ENCODE measurements at places on chromosomes 16 and 17.

GRCh38 chr17:28528327-28529012, 22.3 kb downstream of the FOXN1 start:
- DNase-seq, result no peak

- DNase-seq, result no peak
Observed at GRCh38 chr16:29738514-29738913, 7.3 kb downstream of the C16orf54 start.

- no peak for DNase-seq
Observed at GRCh38 chr16:50234771-50235556, 31.4 kb upstream of the ADCY7 start.

DNA sequence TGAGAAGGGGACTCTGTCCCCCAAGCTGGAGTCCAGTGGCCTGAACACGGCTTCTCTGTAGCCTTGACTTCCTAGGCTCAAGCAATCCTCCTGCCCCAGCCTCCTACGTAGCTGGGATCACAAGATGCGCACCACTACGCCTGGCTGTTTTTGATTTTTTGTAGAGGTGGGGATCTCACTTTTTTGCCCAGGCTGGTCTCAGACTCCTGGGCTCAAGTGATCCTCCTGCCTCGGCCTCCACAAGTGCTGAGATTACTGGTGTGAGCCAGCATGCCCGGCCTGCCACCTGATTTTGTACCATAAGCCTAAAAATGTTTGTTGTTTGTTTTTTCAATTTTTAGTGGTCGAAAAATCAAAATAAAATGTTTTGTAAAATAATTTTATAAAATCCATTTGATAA, 19.2 kb downstream of the PAFAH1B1 start:
- DNase-seq, result no peak

DNA sequence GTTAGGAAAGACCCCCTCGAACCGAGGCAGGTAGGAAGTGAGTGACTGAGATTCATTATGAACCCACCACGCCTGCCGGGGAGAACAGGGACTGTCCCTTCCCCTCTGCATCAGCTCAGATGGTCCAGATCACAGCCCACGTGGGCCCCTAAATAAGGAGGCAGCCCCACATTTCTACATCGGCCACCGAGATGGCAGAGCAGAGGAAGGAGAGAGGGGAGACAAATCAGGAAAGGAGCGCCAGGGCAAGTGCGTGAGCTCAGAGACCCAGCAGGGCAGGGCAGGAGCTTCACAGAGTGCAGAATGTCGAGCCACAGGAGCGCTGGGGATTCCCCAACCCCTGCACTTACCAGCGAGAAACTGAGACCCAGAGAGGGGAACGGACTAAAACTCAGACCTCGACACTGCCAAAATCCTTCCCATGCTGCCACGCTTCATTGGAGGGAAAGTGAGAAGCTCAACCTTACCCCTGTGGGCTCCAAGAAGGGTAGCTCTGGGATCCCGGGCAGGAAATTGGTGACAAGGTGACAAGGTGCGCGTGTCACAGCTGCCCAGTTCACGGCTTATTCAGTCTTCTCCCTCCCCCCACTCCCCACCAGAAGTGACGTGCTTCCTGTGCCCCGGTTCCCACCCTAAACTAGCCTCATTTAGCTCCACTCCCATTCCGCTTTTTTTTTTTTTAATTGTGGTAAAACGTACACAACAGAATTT, at the start of gene ICAM2:
Gene ICAM2, minus strand, starts transcription at position 578 of the 711 bp plus-strand sequence. CDS start 13,942 bp downstream, outside the sequence.
- DNase-seq, result peak; percentile 19

DNA sequence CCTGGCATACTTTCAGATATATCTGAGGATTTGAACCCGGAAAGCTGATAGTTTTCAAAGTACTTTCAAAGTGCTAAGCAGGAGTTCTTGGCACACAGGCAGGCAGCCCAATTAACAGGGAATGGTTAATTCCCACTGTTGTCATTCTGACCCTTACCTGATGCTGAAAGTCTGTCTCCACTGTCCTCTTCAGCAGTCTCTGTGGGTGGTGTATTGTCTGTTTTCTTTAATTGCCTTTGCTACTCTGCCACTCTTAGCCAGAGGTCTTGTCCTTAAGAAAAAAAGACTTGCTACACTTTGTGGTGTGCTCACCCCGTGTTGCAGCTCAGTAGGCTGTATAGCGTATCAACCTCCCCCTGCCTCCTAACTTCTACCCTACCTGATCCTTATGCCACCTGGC, 63.2 kb upstream of the SLC12A3 start:
- DNase-seq, result no peak

GRCh38 chr17:49894761-49895160, 46.9 kb upstream of the TAC4 start:
- DNase-seq, result no peak

GRCh38 chr16:49019831-49020230, 261.8 kb downstream of the CBLN1 start:
- DNase-seq, result no peak

- DNase-seq, result no peak
Observed at GRCh38 chr17:44887971-44888954, 11.0 kb downstream of the EFTUD2 start.

GRCh38 chr16:55494994-55495421, 13.9 kb upstream of the LPCAT2 start:
- DNase-seq, result peak; percentile 95

GRCh38 chr16:86016201-86016965, 117.4 kb downstream of the IRF8 start:
- DNase-seq, result peak; percentile 60

- no peak for DNase-seq
Observed at GRCh38 chr16:70465999-70466804, 11.8 kb downstream of the FCSK start.

- DNase-seq, result peak; percentile 98
Observed at GRCh38 chr17:47276868-47277267, 23.2 kb downstream of the ITGB3 start.

GRCh38 chr17:49908782-49909714, 59.9 kb upstream of the DLX4 start:
- DNase-seq, result no peak

DNA sequence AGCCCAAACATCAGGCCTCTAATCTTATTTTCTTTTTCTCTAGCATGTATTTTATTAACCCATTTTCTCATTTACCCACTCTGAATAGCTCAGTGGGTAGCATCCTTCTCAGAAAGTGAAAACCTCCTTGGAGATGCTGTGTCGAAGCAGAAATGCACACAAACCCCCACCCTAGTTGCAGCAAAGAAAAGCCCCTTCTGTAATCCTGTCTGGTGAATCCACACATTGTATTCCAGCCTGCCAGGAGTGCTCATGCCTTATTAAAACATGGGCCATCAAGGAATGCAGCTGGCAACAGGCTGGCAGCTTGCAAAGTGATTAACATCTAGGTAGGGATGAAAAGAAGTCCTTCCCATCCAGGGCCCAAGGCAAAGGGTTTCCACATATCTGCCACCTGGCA, 39.7 kb upstream of the AXIN2 start:
- no peak for DNase-seq

GRCh38 chr16:69928856-69929400, 22.2 kb upstream of the CLEC18A start:
- no peak for DNase-seq

DNA sequence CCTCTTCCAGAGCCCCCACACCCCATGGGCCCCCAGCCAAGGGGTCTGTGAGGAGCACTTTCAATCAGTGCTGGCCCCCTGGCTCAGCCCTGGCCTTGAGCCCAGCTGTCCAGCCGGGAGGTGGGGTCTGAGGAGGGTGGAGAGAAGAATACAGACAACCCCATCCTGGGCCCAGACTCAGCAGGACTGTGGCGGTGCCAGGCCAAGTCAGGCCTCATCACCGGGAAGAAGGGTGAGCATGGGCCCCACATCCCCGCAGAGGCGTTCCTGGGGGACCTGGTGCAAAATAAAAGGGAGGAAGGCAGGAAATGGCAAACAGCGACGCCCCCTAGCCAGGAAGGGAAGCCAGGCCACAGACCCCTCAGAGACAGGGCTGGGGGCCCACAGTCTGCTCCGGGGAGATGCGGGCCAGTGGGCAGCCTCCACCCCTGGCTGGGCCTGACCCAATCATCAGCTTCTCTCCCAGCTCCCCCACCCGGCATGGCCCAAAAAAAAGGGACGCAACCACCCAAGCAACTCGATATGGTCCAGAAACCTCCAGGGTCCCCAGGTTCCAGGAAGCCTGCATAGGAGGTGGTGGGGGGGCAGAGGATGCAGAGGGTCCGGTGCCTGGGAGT, 20.6 kb downstream of the ZNF423 start:
- no peak for DNase-seq

DNA sequence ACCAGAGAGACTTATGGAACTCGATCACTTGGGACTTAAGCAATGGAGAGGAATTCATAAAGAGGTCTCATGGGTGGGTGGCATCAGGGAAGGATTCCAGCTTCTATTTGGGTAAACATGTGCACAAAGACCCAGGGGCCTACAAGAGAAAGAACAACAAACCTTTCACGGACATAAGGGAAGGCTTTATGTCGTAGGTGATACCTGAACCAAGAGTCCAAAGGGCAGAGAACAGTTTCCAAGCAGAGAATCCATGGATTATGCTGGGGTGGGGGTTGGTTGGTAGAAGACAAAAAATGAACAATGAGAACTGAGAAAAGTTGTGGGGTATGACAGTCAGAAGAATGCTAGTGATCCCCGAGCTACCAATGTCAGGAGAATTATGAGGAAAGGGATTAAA, 119.8 kb downstream of the CNTNAP4 start:
- DNase-seq, result no peak

- DNase-seq, result no peak
Observed at GRCh38 chr17:42846594-42847280, 2.4 kb downstream of the AOC2 start.

Measured in skin of body (tissue), 3 donors.